NCI-H2081 treated with DMSO at 0.1 percent for 48 hours (cell line): ENCODE measurements at places on chromosomes 12 and 14.
A peak's percentile ranks its signal among the peaks of the same experiment; 100 is the strongest.

GRCh38 chr12:68185598-68185997 is 26.1 kb upstream of the IFNG start:
- DNase-seq, result no peak

DNA sequence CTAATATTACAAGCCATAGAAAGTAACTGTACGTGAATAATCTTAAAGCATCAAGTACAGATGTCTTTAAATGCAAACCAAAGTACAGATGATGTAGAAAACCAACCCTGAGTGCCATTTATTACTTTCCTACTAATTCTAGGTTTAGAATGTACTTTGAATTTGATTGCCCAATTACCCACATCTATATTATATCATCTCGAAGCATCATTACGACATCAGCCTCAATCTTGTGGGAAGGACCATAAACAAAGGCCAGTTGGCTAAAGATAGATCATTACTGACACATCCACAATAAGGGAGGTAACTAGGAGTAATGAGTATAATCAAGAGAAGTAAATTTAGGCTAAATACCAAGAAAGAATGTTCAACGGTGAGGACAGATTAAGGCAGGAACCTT is 478.9 kb downstream of the BCAT1 start:
- peak; percentile 28 for DNase-seq

- DNase-seq, result no peak
Measured at GRCh38 chr12:106601496-106601895, 18.7 kb downstream of the RFX4 start.

- no peak for DNase-seq
Measured at GRCh38 chr12:99287136-99287535, 360.4 kb upstream of the GARIN6 start.

DNA sequence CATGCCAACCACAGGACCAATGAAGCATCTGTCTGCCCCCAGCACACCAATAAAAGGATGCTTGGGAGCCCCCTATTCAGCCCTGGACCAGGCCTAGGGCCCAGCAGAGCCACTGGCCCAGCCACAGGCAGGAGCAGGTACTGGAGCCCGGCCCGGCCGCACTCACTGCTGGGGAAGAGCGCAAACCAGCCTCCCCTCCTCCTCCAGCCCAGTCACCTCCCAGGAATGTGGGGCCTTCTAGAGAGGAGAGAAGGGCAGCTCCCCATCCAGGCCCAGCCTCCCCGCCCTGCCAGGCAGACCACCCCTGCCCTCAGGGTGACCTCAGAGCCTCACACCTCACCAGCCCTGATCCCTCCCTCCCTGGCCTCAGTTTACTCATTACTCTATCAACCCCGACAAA is 56.2 kb downstream of the CCNK start:
- no peak for DNase-seq

GRCh38 chr12:78101113-78101876 is 270.6 kb downstream of the NAV3 start:
- DNase-seq, result no peak

- DNase-seq, result no peak
Measured at GRCh38 chr12:58268069-58268468, 326.7 kb downstream of the ATP23 start.

GRCh38 chr12:102633981-102634605 is 153.7 kb upstream of the IGF1 start:
- no peak for DNase-seq

DNA sequence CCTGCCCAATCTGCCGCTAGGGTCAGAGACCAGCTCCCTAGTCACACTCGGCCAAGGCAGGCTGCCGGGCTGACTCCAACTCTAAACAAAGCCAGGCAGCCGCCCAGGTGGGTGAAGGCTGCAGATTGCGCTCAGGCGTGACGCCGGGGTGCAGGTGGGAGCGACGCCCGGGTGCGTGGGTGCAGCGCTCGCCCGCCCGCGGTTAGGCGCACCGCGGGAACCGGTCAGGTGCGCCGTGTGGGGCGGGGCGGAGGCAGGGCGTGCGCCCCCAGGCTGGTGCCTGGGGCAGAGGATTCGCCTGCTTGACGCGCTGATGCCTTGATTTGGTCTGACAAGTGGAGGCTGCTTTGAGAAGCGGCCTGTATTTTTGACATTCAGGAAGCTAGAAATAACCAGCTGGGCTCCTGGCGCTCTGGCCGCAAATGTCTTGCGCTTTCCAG is 126.7 kb upstream of the HIF1A start:
- no peak for DNase-seq

DNA sequence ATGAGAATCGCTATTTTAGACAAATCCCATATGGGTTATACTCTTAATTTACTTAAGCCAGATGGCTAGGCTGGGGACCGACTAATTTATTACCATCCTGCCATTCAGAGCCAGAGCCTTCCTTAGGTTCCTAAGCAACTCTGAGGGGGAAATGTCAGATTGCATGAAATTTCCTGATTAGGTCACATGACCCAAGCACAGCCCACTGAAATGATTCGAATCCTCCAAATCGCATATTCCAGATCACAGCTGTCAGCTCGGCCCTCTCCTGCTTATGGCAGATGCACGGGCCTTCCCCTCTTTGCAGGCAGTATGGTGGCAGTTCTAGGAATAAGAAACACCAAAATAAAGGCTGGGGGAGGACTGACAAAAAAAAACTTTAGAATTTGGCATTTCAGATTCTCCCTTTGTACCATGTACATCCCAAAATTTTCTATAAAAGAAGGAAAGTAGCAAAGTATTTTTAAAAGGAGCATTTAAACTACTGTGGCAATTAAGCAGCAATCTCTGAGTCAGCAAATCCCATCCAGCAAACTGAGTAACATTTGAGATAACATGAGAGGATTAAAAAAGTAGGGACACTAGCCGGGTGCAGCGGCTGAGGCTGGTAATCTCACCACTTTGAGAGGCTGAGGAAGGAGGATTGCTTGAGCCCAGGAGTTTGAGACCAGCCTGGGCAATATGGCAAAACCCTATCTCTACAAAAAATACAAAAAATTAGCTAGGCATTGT is 30.5 kb upstream of the NUDT4 start:
- DNase-seq, result no peak

DNA sequence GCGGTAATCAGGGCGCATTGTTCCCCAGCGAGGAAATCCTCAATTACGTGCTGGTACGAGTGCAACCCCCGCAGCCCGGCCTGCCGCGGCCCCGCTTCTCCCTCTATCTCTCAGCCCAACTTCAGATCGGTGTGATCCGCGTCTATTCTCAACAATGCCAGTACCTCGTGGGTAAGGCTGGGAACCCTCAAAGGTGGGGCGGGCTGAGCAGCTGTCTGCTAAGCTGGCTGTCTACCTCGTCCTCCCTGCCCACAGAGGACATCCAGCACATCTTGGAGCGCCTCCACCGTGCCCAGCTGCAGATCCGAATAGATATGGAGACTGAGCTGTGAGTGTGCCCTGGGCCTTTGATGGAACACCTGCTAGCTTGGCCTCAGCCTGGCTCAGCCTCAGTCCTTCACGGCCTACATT is 996 bp downstream of the REC8 start:
- no peak for DNase-seq

DNA sequence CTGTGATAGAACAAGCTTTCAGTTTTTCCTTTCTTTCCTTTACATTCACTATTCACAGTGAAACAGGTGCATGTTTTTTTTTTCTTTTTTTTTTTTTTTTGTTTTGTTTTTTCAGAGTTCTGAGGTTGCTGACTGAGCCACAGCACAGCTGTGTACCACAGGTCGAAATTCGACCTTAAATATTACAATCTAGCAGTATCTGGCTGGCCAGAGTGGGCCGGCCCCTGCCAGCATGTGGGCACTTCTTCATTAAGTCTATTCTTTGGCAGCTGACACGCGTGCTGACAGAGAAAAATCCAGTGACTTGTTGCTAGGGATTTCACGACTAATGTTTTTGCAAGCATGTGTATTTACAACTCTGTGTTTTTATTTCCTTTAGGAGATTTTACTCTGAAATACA is 33.9 kb downstream of the FBXO33 start:
- no peak for DNase-seq
